H54 (cell line): ENCODE measurements at places on chromosomes 5 and 9.

DNA sequence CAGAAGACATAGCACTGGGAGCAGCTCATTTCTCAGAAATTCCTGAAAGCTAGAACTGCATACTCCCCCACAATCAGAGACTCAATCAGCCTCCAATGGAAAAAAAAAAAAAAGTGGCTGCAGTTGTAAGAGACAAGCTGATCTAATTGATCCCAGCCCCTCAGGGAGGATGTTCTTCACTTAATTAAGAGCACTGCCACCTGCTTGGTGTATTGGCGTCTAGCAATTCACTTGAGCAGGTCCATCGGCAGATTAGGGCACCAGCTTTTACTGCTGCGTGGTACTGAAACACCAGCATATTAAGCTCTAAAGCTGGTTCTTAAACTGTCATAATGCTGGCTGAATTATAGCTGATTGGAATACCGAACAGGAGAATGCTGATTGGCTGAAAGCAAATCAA lies 1890.1 kb upstream of the WWC1 start:
- no peak for DNase-seq

DNA sequence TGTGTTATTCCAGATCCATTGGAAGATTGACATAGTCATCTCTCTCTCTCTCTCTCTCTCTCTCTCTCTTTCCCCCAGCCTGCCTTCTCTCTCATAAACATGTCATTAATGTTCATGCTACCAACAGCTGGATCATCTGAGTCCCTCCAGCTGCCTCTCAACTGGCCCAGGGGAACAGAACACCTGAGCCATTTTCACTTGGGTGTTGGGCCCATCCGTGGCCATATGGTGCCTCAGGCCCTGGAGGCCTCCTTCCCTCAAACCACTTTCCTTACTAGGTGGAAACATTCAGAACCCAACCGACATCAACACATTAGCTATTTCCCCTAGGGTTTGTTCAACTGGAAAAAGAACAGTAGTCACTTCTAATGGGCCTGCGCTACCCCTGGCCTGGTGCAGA lies 196.2 kb downstream of the FRMD3 start:
- no peak for DNase-seq

GRCh38 chr5:172834415-172835289 lies 601 bp downstream of the ERGIC1 start:
- no peak for DNase-seq

DNA sequence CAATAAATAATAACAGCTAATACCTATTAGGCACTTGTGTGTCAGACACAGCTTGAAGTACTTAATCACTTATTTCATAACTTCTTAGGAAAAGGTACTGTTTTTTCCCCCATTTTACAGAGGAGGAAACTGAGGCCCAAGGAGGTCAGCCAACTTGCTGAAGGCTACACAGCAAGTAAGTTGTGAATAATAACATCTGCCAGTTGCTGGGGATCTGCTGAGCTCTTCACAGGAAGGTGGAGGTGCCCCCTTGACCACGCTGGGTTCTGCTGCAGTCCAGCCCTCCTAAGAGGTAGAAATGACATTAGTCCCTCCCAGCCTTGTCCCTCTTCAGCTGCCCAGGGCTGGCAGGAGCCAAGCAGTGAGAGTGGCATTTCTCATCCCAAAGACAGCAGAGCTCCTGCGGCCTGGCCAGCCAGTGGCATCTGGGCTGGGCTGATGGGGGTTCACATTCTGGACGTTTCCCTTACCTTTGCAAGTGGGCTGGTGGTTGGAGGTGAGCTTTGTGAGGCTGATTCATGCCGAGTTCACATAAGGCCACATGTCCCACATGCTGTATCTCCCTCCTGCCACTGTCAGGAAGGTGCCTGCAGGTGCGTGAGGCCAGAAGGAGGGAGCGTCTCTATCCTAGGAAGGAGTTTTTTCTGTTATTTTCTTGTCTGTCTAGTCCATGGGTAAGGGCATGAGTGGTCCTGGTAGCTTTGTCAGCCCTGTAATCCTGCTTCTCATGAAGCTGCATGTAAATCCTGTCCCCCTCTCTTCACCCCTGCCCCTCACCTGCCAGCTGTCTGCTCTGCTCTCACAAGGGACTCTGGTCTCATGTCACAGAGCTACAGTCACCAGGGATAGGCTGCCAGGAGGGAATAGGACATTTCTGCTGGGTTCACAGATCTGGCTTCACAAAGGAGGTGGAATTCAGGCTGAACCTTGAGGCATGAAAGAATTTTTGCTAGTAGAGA lies 171.7 kb downstream of the MACROH2A1 start:
- no peak for DNase-seq

DNA sequence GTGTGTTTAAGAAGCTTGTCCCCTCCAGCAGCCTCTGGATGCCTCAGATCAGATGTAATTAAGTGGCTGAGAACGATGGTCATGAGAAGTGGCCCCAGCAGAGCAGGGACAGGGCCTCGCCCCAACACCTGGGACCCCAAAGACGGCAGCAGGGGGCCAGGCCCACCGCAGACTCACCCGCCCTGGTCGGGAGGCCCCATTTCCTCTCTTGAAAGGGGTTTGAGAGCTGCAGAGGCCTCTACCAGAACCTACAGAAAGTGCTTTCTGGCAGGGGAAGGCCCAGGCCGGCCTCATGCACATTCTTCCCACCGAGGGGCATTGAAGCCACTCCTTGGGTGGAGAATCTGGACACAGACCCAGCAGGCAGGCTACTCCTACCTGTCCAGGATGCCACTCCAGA lies 85.2 kb upstream of the FCN2 start:
- DNase-seq = no peak

DNA sequence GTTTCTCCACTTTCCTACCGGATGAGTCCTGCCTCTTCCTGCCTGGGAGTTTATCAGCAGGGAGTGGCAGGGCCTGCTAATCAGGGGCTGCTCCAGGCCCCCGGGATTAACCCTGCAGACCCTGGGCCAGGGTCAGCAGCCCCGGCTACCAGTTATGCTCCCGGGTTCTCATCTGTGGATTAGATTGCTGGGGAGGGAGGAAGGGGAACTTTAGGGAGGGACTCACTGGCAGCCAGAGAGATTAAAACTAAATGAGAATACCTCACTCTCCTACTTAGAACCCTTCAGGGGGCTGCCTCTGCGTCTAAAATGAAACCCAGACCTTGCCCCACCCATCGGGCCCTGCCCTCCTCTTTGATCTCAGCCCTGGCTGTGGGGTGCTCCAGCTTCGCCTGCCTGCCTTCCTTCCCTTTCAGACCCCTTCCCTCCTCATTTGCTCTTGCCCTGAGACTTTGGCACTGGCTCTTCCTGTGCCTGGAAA lies 130.5 kb upstream of the HAND1 start:
- DNase-seq = no peak

- no peak for DNase-seq
Observed at GRCh38 chr9:124480621-124480981, 26.6 kb downstream of the NR5A1 start.

DNA sequence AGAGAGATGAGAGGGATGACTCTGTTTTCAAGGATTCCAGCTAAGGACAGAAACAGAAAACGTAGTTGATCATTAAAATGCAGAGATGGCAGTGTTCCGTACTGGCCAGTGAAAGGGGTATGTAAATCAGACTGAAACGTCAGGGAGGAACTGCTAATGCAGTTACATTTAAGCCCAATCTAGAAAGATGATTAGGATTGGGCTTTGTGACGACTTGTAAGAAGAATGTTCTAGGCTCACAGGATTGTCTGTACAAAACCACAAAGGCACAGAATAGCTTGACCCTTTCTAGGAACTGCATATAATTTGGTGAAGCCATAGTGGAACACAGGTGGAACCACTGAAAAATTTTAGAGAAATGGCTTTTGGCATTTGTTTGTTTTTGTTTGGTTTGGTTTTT lies 55.6 kb upstream of the TESK1 start:
- no peak for DNase-seq

DNA sequence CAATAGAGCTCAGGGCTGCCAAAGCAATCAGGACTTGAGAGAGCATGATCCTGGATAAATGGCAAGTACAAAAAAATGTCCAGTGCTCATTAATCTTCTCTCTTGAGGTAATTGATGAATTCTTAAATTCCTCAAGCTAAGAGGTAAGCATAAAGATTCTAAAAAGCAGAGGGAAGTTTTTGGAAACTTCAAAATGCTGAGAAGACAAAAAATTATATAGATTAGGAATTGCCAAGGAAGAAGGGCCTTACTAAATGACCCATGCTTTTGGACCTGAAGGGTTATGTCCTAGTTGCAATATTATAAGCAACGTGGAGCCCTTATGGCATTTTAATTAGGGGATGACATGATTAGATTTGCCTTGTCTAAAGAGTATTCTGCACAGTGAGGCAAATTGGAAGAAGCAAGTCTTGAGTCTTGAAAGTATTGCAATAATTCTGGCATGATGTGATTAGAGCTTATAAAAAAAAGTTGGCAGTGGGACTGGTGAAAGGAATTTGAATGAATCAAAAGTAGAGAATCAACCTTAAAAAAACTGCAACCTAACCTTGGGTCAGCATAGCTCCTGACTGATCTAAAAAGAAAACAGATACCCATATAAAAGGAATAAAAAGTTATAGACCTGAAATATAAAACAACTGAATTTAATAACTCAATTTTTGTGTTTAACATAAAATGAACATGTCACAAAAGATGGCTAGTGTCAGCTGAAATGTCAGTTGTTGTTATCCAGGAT lies 323.8 kb upstream of the ARRDC3 start:
- no peak for DNase-seq

DNA sequence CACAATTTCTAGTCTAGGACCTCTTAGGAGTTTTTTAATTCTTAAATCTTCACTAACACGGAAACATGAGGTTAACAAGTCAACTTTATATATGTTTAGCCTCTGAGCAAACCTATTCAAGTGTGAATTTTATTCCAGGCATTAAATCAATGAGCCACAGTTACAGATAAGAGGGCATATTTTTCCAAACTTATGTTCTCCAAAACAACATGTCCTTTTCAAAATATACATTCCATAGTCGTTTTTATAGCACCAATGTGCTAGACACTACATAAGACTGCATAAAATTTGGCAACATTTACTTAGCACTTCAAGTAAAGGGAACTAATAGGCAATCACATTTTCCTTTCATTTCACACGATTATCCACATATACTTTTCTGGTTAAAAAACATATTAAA lies 6.5 kb downstream of the TMEM245 start:
- no peak for DNase-seq

DNA sequence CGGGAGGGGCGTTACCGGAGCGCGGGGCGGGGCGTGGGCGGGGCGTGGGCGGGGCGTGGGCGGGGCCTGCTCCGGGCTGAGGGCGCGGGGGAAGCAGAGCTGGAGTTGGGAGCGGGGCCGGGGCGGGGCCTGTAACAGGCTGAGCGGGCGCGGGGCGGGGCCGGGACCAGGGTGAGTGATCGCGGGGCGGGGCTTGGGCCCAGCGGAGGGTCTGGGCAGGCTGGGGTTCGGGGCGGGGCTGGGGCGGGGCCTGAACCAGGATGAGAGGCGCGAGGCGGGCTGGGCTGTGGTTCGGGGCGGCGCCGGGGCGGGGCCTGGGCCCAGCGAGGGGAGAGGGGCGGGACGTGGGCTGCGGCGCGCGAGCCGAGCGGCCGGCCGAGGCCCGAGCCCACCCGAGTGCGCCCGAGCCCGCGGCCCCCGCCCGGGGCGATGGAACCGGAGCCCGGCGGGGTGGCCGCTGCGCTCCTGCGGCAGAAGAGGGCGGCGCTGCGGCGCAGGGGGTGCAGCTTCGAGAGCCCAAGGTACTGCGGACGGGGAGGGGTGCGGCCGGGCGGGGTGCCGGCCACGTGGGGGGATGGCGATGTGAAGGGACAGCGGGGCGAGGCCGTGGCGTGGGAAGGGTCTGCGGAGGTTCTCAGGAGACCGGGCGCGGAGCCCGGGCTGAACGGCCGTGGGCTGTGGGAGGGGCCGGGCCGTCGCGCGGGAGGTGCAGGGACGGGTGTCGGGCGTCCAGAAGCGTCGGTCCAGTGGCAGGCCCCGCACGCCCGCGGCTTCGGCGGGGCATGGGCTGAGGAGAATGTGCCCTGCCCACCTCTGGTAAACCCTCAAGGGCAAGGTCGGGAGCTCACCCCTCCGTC lies 39.5 kb upstream of the GARNL3 start:
- peak; percentile 100 for DNase-seq

GRCh38 chr5:172178991-172179989 lies 8.7 kb downstream of the STK10 start:
- no peak for DNase-seq

GRCh38 chr9:89780959-89781358 lies 176.1 kb downstream of the GADD45G start:
- no peak for DNase-seq

GRCh38 chr9:18343784-18344183 lies 130.2 kb upstream of the ADAMTSL1 start:
- no peak for DNase-seq

DNA sequence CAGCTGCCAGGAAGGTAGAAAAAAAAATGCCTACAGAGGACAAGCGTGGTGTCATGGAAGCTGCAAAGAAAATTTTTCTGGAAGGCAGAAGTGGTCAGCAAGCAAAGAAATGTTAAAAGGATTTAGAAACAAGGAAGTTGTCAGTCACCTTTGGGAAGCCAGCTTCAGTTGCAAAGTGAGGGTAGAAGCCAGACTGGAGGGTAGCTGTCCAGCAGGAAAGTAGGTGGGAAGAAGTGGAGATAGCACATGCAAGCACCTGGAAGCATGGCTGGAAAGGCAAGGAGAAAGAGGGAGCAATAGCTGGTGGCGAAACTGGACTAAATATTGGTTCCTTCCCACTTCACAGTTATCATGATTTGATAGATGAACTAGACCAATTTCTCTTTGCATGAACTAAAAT lies 54.3 kb downstream of the ADRB2 start:
- DNase-seq = no peak

GRCh38 chr5:35904443-35905132 lies 33.8 kb downstream of the CAPSL start:
- no peak for DNase-seq

DNA sequence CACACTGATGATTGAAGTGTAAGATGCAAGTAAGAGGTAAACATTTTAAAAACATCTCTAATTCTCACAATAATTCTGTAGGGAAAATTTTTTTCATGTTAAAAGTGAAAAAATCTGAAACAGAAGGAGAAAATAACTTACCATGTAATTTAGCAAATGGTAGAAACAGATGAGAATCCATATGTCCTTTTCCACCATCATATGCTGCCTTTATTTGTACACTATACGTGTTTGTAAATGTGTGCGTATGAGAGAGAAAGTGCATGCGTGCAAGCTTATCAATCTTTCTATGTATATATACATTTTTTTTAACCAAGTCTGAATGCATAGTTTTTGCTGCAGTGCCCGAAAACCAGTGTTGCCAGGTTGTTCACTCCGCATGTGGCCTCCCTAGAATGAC lies 186.7 kb downstream of the IZUMO3 start:
- no peak for DNase-seq

DNA sequence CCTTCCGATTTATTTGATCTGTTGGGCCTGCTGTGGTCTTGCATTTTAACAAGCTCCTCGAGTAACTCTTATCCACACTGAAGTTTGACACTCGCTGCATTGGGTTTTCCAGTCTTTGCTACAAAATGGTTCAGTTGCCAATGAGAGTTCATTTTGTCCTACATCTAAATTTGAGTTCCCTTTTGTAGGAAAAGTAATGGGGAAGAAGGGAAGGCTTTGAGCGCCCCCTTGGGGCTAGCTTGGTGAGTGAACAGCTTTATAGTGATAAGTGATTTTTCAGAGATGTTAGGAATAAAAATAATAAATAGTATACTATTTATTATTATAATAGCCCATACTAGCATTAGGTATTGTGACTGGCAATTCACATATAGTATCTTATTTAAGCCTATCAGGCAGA lies 89.9 kb upstream of the GNAQ start:
- DNase-seq = peak; percentile 34

GRCh38 chr5:171999877-172000276 lies 6.6 kb downstream of the FBXW11 start:
- DNase-seq = no peak

GRCh38 chr5:121182788-121183490 lies 668.7 kb upstream of the FTMT start:
- DNase-seq = no peak

GRCh38 chr5:73265641-73266040 lies 92.6 kb downstream of the TMEM174 start:
- DNase-seq = no peak
